ENCODE measurements at places on chromosomes 2 and 18.

DNA sequence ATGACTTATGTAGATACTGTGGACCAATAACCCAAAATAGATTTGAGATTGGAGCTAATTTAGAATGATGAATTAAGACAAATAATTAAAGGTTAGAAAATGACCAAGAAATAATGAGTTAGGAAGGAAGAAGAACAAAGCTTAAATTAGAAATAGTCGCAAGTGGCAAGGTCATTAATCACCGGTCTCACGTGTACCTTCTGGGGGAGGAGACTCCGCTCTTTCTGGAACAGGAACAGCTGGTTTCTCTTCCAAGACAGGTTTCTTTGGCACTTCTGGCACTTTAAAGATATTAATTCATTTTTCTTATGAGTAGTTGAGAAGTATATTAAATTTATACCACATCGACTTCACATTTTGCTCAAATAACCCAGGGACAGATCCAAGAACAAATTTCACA is 156.7 kb downstream of the TTN start:
- DNase-seq, result no peak

DNA sequence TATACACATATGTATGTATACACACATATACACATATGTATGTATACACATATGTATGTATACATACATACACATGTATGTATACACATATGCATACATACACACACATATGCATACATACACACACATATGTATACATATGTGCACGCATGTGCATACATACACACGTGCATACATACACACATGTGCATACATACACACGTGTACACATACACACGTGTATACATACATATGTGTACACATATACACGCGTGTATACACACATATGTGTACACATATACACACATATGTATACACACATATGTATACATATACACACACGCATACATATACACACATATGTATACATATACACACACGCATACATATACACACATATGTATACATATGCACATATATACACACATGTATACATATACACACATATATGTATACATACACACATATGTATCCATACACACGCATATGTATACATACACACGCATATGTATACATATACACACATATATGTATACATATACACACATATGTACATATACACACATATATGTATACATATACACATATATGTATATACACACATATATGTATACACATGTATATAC is 21.5 kb downstream of the NABP1 start:
- DNase-seq, result no peak

- no peak for DNase-seq
Measured at GRCh38 chr2:83933749-83934148, 525.3 kb downstream of the SUCLG1 start.

GRCh38 chr2:146634230-146635097 is 1210.4 kb upstream of the ACVR2A start:
- DNase-seq, result no peak

DNA sequence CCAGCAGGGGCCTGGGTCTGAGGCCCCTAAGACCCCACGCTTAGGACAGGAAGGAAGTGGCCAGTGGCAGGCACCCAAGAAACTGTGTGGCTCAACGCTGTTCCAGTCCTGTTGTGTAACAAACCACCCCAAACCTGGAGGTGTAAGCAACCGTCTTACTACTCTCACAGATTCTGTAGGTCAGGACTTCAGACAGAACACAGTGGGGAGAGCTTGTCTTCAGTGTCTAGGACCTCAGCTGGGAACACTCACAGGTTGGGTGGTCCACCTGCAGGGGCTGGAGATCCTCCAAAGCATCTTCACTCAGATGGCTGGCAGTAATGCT is 123.0 kb downstream of the KLHL29 start:
- DNase-seq, result no peak

DNA sequence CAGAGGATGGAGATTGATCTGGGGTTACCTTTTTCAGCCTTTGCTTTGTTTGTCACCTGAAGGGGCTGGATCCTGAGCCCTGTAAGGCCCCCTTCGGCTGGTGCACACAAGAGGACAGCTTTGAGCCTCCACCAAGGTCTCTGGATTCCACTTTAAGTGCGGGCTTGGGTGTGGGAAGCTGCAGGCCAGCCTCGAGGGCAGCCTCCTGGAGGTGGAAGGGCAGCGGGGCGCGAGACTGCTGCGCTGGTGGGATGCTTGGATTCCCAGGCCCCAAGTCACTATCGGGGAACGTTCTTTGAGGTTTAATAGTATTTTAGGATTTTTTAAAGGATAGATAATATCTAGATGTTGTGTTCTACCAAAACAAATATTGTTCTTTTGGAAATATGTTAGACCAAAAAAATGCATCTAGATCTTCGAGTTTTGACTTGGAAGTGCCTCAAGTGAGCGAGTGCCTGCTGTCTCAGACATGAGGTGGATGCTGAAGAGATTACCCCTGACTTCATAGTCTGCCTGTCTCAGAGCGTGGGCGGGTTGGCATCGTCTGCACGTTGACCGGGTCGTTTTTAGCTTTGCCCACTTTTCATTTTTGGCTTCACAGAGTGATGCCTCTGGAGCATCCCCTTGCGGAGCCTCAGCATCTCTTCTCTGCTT is 113.8 kb downstream of the AGAP1 start:
- no peak for DNase-seq

- no peak for DNase-seq
Measured at GRCh38 chr2:86020984-86021383, 84.7 kb downstream of the POLR1A start.

DNA sequence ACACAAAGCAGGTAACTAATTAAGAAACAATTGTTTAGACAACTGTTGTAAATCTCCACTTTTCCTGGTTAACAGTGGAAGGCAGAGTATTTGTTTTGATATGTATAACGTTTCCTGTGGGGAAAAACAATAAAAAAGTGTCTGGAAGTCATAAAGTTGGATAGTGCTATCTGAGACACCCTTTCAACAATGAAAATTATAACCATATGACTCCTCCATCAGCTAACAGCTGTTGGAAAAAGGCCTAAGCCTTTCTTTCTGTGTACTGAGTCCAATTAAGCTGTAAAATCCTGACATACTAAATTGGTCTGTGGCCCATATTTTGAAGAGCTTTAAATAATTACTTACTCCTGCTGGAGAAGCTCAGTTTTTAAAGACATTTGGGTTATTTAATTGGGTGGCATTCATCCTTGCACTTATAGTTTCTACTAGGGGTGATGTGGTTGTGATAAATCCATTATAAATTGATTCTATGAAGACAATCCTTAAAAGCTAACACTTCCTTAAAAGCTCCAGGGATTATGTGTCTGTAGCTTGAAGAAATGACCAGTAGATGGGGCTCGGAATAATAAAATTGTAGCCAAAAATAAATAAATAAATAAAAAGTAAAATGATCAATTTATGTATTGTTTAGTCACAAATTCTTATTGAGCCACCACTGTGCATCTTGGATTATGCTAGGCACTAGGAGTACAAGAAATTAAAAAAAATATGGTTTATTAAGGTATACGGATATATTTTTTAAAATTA is 698.1 kb upstream of the NXPH2 start:
- DNase-seq, result no peak

DNA sequence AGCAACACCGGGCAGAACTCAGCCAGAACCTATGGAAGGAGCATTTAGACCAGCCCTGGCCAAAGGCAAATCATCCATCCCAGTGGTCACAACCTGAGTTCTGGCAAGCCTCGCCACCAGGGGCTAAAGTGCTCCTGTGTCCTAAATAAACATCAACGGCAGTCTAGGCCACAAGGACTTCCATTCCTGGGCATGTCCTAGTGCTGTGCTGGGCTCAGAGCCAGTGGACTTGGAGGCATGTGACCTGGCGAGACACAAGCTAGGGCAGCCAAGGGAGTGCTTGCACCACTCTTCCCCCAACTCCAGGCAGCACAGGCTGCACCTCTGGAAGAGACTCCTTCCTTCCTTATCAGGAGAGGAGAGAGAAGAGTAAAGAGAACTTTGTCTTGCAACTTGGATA is 69.0 kb downstream of the ST6GAL2 start:
- no peak for DNase-seq

DNA sequence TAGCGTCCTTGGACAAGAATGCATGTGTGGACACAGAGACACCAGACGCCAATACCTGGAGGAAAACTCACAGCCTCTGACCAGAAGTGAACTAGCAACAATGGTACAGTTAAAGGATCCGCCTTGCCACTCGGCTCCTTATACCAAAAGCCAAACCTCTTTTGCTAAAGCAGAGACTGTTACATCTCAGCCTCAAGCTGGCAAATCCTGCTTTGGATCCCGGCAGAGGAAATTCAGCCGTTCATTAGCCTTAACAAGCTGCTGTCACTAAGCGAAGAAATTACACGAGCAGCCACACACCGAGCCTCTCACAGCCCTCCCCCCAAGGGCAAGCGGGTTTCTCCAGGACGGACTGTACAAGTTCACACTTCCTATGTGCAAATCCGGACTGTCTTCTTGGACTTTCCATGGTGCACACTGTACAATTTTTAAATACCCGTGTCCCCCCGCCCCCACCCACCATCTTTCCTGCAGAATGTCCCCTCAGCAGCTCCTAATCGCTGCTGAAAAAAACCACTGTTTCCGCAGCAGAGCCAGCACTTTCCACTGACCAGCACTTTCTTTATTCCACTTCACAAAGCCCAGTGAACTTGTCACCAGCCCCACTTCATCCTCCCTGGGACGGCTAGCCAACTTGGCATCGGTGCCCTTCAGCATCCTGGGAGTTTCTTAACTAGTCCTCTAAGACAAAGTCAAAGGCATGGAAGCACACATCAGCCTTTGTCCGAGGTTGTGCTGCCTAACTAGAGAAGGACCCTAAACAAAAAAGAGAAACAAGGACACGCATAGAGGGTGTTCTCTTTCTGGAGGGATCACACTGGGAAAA is 1.5 kb downstream of the KLF7 start:
- no peak for DNase-seq

GRCh38 chr18:3494245-3494526 is 44.2 kb downstream of the TGIF1 start:
- no peak for DNase-seq

- DNase-seq, result no peak
Measured at GRCh38 chr2:134122610-134123009, 131.3 kb upstream of the MGAT5 start.

DNA sequence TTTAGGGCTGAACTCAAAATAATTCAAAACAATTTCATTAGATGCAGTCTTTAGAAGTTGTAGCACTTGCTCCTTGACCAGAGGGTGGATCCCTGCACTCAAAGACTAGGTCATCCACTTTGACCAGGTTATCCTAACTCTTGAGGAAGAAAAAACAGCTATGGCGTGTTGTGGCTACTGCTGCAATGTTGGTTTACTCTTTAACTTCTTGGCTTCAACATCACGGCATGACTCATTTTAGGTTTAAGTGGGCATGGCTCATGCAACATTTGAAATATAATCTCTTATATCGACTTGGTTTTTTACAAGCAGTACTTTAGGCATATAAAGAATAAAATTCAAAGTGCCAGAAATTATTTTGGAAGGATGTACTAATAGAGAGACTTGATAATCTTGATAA is 35.4 kb downstream of the ANKRD29 start:
- DNase-seq, result peak; percentile 75

DNA sequence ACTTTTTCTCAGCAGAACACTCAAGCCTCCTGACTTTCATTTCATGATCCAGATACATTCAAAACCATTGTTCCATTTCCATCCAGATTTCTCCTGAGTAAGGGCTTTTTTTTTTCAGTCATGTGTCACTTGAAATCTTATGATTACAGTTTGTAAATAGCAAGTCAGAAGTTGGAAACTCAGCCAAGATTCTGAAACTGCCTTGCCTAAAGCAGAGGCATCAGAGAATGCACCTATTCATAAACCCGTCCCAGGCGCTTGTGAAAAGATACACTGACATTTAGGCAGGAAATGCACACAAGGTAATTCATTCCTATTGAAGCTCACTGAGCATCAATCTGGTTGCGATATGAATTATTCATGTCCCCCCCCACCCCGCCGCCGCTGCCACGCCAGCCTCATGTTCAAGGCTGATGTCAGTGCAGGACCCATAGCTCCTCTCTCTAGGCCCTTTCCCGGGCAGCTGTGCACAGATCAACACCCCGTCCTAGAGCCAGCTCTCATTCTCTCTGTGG is 30.4 kb upstream of the MGAT4A start:
- no peak for DNase-seq

Measured in AG09309 (cell line).